Hepatocyte (in vitro differentiated cells): ENCODE measurements at places on chromosomes 2 and 18.

DNA sequence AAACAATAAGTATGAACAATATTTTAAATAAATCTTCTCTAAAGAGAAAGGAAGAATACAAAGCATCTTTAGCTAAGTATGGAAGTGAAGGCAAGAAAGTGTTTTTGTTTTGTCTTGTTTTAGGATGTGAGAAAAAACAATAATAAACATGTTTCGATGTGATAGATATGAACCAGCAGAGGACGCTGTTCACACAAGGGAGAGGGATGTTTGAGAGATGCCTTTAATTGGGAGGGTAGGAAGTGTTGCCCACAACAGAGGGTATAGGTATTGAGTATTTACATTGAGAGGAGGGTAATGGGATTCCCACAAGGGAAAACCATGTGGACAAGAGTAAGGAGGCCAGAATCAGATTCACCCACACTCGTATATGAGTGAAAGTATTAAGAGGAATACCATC, 55.1 kb downstream of the CDH19 start:
- no peaks in the 10 kb centered on the region for H3K27me3 ChIP-seq
- H3K36me3 ChIP-seq: no peaks in the 10 kb centered on the region
- no peak overlapping the region for H3K4me3 ChIP-seq
- DNase-seq: no peak
- no peaks in the 10 kb centered on the region for H3K4me1 ChIP-seq

- H3K36me3 ChIP-seq: no peaks in the 10 kb centered on the region
- H3K4me1 ChIP-seq: no peaks in the 10 kb centered on the region
- no peak for DNase-seq
- H3K27ac ChIP-seq: no peak overlapping the region
- no peaks in the 10 kb centered on the region for H3K27me3 ChIP-seq
These were observed 127.6 kb upstream of the NPAS2 start for GRCh38 chr2:100692381-100692780.

DNA sequence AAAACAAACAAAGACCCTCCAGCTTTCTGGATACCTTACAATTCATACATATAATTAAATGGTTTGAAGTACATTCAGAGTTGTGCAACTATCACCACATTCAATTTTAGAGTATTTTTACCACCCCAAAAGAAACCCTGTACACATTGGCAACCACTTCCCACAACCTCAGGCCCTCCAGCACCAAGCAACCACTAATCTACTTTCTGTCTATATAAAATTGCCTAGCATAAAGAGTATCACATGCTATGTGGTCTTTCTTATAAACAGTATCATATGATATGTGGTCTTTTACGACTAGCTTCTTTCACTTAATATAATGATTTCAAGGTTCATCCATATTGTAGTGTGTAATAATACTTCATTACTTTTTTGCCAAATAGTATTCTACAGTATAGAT, 7.3 kb downstream of the IER3IP1 start:
- no peak for DNase-seq
- H3K4me1 ChIP-seq: peaks cover 6% of the 10 kb centered on the region
- no peak overlapping the region for H3K4me3 ChIP-seq
- no peaks in the 10 kb centered on the region for H3K36me3 ChIP-seq

- no peaks in the 10 kb centered on the region for H3K36me3 ChIP-seq
- no peaks in the 10 kb centered on the region for H3K27me3 ChIP-seq
- H3K4me3 ChIP-seq: no peak overlapping the region
- DNase-seq: peak; percentile 47
- no peak overlapping the region for H3K27ac ChIP-seq
These were observed 124.8 kb downstream of the NUP35 start for GRCh38 chr2:183248866-183249567.

- DNase-seq: no peak
- H3K27me3 ChIP-seq: no peaks in the 10 kb centered on the region
- no peak overlapping the region for H3K27ac ChIP-seq
- H3K4me1 ChIP-seq: no peaks in the 10 kb centered on the region
- H3K36me3 ChIP-seq: no peaks in the 10 kb centered on the region
- H3K4me3 ChIP-seq: no peak overlapping the region
These were observed 507.6 kb downstream of the ZEB2 start for GRCh38 chr2:144012304-144012703.

DNA sequence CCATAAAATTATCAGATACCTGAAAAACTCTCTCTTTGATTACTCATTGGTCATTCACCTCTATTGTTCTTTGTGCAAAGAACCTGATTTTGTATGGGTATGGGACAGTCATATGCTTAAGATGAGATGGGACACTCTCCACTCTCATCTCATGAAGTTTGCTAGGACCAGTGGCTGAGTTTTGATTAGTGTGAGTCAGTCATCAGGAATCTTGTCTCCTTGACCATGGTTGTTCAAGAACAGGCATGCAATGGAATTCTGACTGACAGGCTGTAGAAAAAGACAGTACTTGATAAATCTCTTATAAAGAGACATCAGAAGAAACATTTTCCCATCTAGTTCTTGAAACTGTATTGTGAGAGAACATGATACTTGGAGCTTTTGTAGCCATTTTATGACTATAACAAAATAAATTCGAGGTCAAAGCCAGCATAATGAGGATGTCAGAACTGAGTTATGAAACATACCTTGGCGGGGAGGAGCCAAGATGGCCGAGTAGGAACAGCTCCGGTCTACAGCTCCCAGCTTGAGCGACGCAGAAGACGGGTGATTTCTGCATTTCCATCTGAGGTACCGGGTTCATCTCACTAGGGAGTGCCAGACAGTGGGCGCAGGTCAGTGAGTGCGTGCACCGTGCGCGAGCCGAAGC, 367.0 kb downstream of the NR4A2 start:
- H3K27ac ChIP-seq: no peak overlapping the region
- DNase-seq: no peak
- no peaks in the 10 kb centered on the region for H3K4me1 ChIP-seq
- H3K4me3 ChIP-seq: no peak overlapping the region
- H3K36me3 ChIP-seq: no peaks in the 10 kb centered on the region

DNA sequence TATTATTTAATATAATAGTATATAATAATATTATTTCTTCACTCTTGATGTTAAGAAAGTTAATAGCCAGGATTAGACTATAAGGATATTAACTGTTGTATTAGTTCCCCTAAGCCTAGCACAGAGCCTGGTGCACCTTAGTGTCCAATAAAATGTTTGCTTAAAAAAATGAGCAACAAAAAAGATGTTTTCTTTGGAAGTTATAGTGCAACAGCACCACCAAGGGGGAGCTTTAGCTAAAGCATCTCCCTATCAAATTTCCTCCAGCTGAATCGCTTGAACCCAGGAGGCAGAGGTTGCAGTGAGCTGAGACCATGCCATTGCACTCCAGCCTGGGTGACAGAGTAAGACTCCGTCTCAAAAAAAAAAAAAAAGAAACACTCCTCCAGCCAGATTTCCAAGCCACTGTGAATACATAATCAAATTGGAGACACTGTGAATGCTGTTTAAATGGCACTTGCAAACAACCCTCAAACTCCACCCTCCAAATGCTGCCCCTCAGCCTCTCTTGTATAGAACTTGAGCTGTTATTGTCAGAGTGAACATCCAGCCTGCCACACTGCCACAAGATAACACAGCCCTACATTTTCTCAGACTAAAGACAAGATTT, 221.9 kb downstream of the DYM start:
- no peaks in the 10 kb centered on the region for H3K36me3 ChIP-seq
- no peaks in the 10 kb centered on the region for H3K27me3 ChIP-seq
- peak; percentile 28 for DNase-seq
- no peak overlapping the region for H3K4me3 ChIP-seq
- H3K4me1 ChIP-seq: no peaks in the 10 kb centered on the region
- no peak overlapping the region for H3K27ac ChIP-seq

- H3K4me1 ChIP-seq: no peaks in the 10 kb centered on the region
- H3K4me3 ChIP-seq: no peak overlapping the region
- no peaks in the 10 kb centered on the region for H3K36me3 ChIP-seq
- no peak overlapping the region for H3K27ac ChIP-seq
- H3K27me3 ChIP-seq: no peaks in the 10 kb centered on the region
- DNase-seq: no peak
These were observed 38.2 kb upstream of the VIT start for GRCh38 chr2:36658277-36658748.

- no peaks in the 10 kb centered on the region for H3K4me1 ChIP-seq
- no peak overlapping the region for H3K27ac ChIP-seq
- no peak for DNase-seq
- no peak overlapping the region for H3K4me3 ChIP-seq
These were observed 41.1 kb downstream of the PLEKHB2 start for GRCh38 chr2:131146231-131146630.

- H3K4me1 ChIP-seq: no peaks in the 10 kb centered on the region
- DNase-seq: no peak
- no peak overlapping the region for H3K4me3 ChIP-seq
- H3K27ac ChIP-seq: no peak overlapping the region
- H3K36me3 ChIP-seq: no peaks in the 10 kb centered on the region
These were observed 359.5 kb upstream of the RGPD4 start for GRCh38 chr2:107466984-107467773.

- H3K27ac ChIP-seq: no peak overlapping the region
- no peak for DNase-seq
- no peaks in the 10 kb centered on the region for H3K27me3 ChIP-seq
- H3K4me3 ChIP-seq: no peak overlapping the region
- H3K36me3 ChIP-seq: no peaks in the 10 kb centered on the region
- H3K4me1 ChIP-seq: no peaks in the 10 kb centered on the region
These were observed 86.6 kb downstream of the MYT1L start for GRCh38 chr2:2244508-2244907.

DNA sequence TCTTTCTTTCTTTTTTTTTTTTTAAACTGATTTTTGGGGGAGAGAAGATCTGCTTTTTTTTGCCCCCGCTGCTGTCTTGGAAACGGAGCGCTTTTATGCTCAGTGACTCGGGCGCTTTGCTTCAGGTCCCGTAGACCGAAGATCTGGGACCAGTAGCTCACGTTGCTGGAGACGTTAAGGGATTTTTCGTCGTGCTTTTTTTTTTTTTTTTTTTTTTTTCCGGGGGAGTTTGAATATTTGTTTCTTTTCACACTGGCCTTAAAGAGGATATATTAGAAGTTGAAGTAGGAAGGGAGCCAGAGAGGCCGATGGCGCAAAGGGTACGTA, 587 bp downstream of the MEIS1 start:
- no peaks in the 10 kb centered on the region for H3K27me3 ChIP-seq
- H3K27ac ChIP-seq: peak overlapping the region; percentile 93
- H3K4me1 ChIP-seq: peaks cover 4% of the 10 kb centered on the region
- no peaks in the 10 kb centered on the region for H3K36me3 ChIP-seq
- H3K4me3 ChIP-seq: peak overlapping the region; percentile 35

DNA sequence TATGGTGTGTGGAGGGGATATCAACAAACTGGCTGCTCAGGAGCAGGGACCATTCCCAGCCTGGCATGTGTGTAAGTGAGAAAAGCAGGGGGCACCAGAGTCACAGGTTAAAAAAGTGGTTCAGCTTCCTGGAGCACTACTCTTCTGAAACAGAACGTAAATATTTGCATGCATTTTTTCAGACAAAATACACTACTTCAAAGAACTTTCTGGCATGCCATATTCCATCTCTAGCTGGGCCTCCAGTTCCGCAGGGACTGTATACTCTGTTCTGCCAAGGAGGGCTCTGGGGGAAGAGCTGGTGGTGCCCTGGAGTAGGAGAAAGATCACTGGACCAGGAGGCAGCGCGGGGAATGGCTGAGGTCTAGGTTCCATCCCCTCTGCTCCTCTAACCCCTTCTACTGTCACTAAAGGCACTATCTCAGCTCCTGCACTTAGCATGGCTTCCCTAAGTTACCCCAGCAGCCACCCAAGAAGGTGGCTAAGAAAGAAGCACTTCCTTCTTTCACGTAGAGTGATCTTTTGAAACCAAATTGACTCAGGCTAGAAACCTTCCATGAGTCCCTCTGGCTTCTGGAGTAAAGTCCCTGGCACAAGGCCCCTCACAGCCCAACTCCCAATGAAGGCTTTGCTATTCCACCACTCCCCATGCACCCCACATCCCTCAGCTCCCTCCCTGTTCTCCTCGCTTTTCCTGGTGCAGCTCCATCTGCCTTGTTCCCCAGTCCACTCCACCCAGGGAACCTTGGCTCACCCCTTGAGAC, 57.6 kb upstream of the CABLES1 start:
- H3K27ac ChIP-seq: no peak overlapping the region
- H3K27me3 ChIP-seq: no peaks in the 10 kb centered on the region
- DNase-seq: peak; percentile 64
- no peaks in the 10 kb centered on the region for H3K36me3 ChIP-seq
- no peaks in the 10 kb centered on the region for H3K4me1 ChIP-seq

GRCh38 chr18:22465859-22466457, 48.2 kb upstream of the CTAGE1 start:
- peak overlapping the region; percentile 71 for H3K27ac ChIP-seq
- peak; percentile 83 for DNase-seq
- no peaks in the 10 kb centered on the region for H3K36me3 ChIP-seq

DNA sequence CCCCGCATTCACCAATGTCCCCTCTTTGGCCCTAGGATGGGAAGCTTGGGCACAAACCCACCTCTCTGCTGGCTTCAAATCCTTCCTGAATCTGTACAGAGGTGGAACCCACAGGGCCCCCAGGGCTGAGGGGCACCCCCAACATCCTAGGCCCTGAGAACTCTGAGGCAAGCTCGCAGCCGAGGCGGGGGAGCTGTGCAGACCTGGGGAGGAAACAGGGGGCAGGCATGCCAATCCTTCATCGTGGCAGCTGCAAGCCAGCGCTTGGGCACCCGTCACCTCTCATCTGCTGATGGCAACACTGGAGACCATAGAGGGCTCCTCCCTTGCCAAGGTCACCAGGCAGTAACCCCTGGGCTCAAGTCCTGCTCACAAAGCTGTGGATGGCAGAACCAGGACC, 10.8 kb downstream of the ECEL1 start:
- H3K4me3 ChIP-seq: no peak overlapping the region
- no peak overlapping the region for H3K27ac ChIP-seq
- H3K4me1 ChIP-seq: no peaks in the 10 kb centered on the region

GRCh38 chr2:117128461-117128860, 686.0 kb upstream of the DDX18 start:
- H3K4me3 ChIP-seq: no peak overlapping the region
- peak overlapping the region; percentile 81 for H3K27ac ChIP-seq
- no peaks in the 10 kb centered on the region for H3K36me3 ChIP-seq
- H3K4me1 ChIP-seq: peaks cover 26% of the 10 kb centered on the region
